Stimulated activated CD4-positive, alpha-beta T cell treated with anti-CD3 and anti-CD28 coated beads, Interleukin-15, amount 100 ng/mL, for 24 hours (primary cell): ENCODE measurements at places on chromosomes 1 and 21.

GRCh38 chr1:96416701-96417444, 304.7 kb upstream of the PTBP2 start:
- DNase-seq, result no peak

DNA sequence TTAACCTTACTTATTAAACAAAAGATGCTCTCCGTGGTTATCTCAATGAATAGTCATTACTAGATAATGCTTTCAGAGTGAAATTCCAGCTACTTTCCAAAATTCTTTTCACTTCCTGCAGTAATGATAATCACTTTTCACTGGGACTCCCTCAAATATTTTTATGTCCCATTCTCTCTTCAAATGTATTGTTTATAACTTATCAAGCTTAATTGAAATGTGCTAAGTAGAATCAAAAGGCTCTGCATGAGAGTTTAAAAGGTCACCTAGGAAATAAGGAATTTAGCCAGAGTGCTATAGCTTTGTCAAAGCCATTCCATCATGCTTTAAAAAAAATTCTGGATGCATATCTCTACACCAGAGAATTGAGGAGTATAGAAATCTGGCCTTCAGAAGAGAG, 106.4 kb downstream of the ODF2L start:
- DNase-seq, result no peak

GRCh38 chr1:147246910-147247655, 4.6 kb downstream of the CHD1L start:
- no peak for DNase-seq

DNA sequence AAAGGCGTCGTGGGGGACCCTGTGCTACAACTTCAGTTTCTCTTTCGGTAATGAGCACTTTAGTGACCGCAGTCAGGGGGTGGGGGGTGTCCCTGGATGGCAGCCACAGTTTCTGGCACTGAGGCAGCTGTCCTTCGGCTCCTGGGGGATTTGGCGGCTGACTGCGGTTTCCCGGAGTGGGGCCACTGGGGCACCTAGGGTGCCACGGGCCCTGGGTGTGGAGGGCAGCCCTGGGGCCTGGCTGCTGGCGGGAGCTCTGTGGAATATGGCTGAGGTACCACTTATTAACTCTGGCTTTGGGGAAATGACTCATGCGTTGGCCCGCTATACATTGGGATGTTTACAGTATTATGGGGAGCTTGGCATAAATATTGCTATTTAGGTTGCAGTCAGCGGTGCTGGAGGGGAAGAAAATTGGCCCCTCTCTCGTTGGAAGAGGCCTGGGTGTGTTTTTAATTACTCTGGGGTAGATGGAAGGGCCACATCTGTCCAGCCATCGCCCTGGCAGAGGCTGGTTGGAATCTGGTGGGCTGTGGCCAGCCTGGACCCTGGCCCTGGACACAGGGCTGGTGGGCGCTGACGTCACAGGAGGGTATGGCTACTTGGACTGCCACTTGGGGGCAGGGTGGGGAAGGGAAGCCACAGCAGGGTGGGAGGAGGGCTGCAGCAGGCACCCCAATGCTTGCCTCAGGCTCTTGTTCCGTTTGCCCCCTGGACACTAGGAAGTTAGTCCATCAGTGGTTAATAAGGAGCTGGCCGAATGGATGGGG, 2.0 kb downstream of the EPHB2 start:
- DNase-seq, result peak; percentile 55

DNA sequence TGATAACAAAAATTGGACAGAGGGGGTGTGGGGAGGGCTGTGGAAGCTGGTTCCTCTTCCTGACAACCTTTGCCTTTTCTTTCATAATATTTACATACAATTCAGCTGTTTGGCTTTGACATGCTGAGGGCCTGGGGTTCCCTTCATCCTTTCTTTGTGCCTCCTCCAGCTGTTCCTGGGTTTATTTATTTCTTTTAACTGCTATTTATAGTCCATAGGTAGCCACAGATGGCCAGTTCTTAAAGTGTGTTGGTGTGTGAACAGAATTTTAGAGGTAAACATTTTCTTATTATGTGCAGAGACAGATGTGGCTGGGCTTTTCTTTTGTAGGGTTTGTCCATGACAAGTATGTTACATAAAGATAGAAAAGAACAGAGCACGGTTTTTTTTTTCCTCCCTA, 34.1 kb upstream of the CNIH3 start:
- no peak for DNase-seq

DNA sequence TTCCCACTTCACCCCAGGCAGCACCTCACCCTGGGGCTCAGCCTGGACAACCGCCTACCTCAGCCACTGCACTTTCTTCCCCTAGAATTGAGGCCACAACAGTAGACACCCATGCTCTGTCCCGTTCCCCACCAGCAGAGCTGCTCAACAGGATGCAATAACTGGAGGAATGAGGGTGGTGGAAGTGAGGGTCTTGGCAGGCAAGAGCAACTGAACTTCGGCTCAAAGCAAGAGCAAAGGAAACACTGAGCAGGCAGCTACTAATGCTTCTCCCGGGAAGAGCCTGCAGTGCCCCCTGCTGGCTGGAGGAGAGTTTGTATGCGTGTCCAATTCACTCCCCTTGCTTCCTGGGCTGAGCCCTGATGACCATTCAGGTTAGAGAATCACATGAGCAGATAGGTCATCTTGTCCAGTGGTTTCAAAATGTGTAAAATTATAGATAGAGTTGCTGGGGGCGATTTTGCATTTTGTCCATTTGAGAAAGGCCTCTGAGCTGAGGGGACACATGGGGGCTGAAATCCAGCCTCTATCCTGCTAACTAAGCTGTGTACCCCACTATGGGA, 13.9 kb downstream of the NT5C1A start:
- peak; percentile 79 for DNase-seq

- DNase-seq, result no peak
These were observed 24.9 kb downstream of the NID1 start for GRCh38 chr1:236039740-236040685.

- DNase-seq, result peak; percentile 68
These were observed 402 bp upstream of the AK4 start for GRCh38 chr1:65147424-65148177.

DNA sequence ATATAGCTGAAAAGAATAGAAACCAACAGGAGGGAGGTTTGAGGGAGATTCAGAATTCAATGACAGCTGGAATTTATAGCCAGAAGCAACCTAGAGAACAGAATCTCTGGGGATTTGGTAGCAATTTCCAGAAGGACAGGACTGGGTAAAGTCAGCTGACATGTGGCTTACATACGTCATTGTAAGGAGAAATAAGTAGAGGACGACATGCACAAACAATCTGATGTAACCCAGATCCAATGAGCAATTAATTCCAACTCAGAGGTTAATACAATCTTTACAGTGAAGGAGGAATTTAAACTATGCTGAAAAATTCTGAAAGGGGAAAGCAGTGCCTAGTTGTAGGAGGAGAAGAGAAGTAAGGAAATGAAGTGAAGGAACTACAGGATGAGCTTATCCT, 383.9 kb downstream of the PTBP2 start:
- no peak for DNase-seq

DNA sequence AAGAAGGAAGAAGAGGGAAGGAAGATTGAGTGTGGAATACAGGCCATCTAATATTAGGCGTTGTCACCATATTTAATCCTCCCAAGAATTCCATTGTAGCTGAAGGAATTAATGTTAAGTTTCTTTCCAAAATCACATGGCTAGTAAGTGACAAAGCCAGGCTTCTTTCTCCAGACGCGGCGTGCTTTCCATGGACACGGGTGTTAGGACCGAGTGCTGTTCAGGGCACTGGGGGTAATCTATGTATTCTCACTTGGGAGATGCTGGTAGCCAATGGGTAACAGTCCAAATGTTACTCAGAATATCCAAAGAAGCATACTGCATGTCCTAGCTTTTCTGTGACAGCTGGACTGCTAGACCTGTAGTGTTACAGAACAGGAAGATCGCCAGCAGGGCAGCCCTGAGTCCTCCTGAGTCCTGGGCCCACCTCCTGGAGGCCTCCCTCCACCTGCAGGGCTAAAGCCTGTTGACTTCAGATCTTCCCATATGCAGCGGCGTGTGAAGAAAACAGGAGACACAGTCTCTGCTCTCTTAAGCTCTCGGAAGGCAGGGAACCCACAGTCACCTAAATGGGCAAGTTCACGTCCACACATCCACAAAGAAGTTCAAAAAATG, 5.3 kb downstream of the IGSF9 start:
- no peak for DNase-seq

DNA sequence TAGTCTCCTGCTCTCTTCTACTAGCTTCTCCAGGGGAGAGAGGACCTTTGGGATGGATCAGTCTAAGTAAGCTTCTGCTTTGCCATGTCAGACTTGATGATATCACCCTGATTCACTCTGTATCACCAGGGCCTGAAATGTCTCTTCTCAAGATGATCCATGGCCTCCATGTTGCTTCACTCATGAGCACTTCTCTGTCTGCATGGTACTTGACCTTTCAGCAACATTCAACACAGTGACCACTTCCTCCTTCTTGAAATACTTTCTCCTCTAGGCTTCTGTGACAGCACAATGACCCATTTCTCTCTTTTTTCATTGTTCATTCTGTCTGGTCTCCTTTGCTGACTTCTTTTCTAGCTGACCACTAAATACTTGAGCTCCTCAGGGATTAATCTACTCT, 35.3 kb upstream of the NGF start:
- DNase-seq, result no peak

DNA sequence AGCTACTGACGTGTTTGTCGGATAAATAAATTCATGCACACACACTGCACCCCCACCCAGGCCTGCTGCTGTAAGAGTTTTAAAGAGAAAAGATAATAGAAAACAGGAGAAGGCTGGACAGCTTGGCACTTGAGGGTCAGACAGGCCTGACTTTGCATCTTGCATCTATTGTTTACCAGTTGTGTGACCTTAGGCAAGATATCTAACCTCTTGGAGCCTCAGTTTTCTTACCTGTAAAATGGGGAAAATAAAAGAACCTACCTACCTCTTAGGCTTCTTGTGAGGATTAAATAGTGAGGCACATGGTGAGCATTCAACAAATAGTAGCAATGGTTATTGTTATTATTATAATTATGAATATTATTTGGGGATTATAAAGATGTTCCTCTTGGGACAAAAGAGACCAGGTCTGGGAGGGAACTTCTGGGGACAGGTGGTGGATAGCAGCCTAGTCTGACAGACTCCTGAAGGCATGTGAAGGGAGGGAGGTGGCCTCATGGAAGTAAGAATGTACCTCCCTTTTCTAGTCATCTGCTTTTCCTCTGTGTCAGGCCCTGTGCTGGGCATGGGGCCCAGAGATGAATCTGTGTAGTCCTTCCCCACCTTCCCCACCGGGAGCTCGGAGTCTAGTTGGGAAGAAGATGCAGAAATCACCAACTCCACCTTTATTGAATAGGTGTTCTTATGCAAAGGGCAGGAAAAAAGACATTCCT, 18.3 kb upstream of the EPB41 start:
- no peak for DNase-seq

DNA sequence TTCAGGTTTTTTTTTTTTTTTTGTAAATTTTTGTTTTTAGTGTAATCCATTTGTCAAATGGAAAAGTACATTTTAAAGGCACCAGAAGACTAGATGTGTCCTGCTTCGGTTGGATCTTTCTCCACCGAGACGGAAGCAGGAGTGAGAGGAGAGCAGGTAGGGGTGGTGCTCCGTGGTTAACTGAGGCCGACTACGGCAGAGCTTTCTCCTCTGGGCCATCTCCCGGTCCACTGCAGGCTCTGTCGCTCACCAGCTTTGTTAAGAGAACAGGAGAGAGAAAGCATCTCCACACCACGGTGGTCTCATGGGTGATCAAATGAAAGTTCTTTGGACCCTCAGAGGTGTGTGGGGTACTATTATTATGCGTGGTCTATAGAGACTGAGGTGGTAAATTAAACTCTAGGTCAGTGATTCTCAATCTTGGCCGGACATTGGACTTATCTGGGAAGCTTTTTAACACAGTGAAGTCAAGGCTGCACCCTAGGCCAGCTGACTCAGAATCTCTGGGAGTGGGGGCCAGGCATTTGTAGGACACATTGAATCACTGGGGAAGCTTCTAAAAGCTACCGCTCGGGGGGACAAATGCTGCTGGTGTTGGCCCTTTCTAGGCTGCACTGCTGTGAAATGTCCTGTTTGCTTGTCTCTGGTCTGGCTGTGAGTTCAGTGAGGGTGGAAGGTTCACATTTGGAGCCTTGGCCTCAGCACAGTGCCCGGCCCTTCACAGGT, 25.0 kb downstream of the ABCA4 start:
- DNase-seq, result no peak

GRCh38 chr1:10051656-10052055, 18.9 kb downstream of the UBE4B start:
- no peak for DNase-seq

DNA sequence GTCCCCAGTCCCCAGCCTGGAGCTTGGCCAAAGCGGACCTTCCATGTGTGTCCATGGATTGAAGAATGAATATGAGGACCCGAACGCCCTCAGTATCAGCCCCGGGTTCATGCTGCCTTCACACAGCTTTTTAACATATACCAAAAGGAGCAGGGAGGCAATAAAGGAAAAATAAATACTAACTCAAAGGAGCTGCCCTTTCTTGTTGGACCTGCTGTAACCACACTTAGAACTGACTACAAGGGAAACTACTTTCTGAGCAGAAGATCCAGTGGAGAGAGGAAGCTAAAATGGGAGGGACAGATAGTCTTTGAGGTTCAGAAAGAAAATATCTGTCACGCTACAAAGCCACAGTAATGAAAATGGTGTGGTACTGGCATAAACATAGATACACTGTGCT, 48.6 kb downstream of the CNN3 start:
- DNase-seq, result no peak

- DNase-seq, result no peak
These were observed 16.4 kb downstream of the TP73 start for GRCh38 chr1:3668585-3669300.

DNA sequence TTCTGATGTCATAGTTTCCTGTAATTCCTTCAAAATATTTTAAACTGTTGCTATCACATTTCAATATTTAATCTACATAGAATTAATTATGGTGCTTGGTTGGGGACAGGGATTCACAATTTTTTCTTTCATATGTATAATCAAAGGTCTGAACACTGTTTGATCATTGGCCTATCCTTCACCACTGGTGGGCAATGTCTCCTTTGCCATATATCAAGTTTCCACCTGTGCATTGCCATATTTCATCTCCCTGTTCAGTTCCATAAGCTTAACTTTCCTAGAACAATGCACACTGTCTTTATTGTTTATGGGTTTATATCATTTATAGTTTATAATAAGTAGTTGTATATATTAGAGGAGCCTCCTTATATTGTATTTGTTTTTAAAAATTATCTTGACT, 374.9 kb upstream of the PTBP2 start:
- DNase-seq, result no peak

- DNase-seq, result peak; percentile 0
These were observed 19.9 kb downstream of the SLC19A1 start for GRCh38 chr21:45522381-45522780.

- no peak for DNase-seq
These were observed 98.0 kb upstream of the TMPRSS2 start for GRCh38 chr21:41605934-41606285.
